Myocyte (in vitro differentiated cells): ENCODE measurements at places on chromosomes 7 and 10. TPM values are rescaled to one million over a fixed set of nuclear protein-coding genes. Genes with fewer than 3 reads are reported as not detected.

GRCh38 chr7:116188-116981, 76.0 kb upstream of the FAM20C start:
- no peak for DNase-seq

GRCh38 chr10:50927522-50928189, 42.2 kb upstream of the A1CF start:
- no peak for DNase-seq

GRCh38 chr7:159078193-159078910, 66.3 kb downstream of the VIPR2 start:
- DNase-seq = no peak

GRCh38 chr7:95646350-95646749, 50.0 kb upstream of the PDK4 start:
- no peak for DNase-seq

- DNase-seq = peak; percentile 32
Measured at GRCh38 chr7:149773446-149774236, at the start of gene ZNF467. TSS of gene ZNF467 (minus strand) at chr7:149773588. CDS start at chr7:149771032, 2,556 bp downstream.

- DNase-seq = peak; percentile 68
Measured at GRCh38 chr10:60123172-60123571, 216.8 kb upstream of the CCDC6 start.

The HOXA9 gene
- 9.1 and 13.0 TPM in 2 replicates for total RNA-seq

The POM121L12 gene
- total RNA-seq = not detected in 2 replicates

The C10orf143 gene
- total RNA-seq = 0.52 and 0.96 TPM in 2 replicates

The ADO gene
- total RNA-seq = 34.5 and 34.9 TPM in 2 replicates
